Tongue (tissue), 3 donors: ENCODE measurements at places on chromosomes 2 and 18.
A peak's percentile ranks its signal among the peaks of the same experiment; 100 is the strongest.

- DNase-seq, result no peak
These were observed 3.4 kb upstream of the CYP1B1 start for GRCh38 chr2:38079116-38080052.

DNA sequence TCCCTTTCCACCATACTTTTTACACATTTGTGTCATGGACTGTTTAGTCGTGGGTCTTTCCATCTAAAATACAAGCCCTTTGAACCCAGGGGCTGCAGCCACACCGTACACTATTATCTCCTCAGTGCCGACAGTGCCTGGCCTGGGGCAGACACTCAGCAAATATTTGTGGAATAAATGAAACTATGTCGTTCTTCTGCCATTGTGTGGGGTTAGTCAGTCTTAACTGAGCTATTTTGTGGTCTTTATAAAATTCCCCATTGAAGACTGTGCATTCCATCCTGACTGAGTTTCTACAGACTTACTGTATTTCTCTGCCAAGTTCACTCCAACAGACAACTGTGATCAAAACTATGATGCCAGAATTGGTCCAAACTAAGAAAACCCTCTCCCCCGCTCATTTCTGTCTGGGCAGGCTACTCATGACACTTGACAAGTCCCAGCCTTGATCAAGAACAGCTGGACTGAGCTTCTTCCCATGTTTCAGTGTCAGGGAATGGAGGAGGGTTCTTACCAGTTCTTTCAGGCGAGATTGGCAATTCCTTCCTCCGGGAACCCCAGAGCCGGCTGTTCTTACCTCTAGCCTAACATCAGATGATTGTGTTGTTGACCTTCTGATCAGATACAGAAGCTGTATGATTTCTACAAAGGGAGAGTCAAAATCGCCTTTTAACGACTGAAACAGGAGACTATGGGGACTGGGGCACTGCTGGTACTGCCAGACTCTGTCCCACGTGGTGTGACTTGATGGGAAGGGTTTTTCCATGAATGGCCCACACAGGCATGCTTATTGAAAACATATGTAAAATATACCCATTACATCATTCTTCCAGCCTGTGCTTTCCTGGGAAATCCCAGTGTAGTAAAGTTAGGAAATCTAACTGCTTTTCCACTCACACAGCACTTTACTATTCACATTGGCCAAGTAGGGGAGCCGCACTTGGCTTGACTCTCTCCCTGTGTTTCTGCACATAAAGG is 77.4 kb upstream of the NPAS2 start:
- DNase-seq, result peak; percentile 91

- peak; percentile 69 for DNase-seq
These were observed 326.7 kb downstream of the MTX2 start for GRCh38 chr2:176595986-176596385.

DNA sequence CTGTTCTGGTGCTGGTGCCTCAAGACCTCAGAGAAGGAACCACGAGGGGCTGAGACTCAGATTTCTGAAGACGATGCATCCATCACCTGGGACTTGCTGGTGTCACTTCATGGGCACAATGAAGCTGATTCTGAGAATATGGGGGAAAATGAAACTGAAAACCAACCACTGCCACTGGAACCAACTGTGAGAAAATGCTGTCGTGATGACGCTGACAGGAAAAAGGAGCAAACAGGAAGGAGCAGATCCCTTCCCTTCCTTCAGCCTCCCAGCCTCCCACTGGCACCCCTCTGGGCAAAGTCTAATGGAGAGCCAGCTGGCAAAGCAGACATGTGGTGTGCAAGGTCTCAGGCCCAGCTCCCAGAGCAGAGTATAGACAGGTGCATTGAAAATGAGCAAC is 109.7 kb downstream of the FOXI3 start:
- no peak for DNase-seq

DNA sequence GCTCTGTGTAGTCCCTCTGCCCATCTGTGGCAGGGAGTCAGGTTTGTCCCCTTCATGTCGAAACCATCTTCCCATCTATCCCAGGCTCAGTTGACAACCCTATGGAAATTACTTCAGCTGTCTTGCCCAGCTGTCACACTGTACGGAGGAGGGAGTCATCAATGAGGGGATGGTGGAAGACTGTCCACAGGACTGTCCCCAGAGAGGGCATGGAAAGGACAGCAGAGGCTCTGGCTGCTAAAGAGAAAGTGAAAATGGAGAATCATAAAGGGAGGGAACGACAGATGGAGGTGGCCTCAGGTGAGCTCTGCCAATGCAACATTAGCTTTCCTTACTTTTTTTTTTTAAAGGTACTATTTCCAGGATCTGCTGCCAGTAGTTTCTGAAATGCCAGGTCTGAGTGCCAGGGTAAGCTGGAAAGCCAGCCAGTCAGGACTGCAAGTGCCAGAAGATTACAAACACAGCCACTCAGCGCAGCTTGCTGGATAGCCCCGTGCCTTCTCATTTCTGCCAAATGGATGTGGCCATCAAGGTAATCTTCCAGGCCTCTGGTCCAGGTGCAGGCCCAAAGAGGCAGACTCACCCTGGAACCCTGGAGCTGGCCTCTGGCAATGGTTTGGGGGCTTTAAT is 192.8 kb downstream of the AGPS start:
- DNase-seq, result peak; percentile 81

GRCh38 chr2:85583667-85584353 is 421 bp upstream of the VAMP5 start:
- no peak for DNase-seq

DNA sequence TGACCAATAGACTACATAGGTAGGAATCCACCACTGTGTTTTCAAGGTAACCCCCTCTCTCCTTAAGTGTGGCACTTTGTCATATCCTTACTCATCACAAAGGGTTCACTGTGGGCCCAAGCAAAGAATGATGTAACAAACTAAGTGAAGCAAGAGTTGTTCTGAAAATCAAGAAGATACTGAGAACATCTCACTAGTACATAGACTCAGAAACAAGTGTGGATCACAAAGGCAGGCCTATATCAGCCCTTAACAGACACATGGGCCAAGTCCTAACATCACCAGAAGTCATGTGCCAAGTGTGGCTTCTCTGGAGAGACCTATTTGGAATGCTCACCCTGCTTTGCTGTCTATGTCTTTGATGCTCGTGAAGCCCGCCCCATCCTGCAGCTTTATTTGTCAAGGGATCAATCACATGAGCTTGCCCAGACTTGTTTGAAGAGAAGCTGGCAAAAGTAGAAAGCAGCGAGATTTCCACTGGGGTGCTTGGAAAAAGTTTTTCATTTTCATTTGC is 131.2 kb upstream of the TTC39C start:
- DNase-seq, result peak; percentile 69

DNA sequence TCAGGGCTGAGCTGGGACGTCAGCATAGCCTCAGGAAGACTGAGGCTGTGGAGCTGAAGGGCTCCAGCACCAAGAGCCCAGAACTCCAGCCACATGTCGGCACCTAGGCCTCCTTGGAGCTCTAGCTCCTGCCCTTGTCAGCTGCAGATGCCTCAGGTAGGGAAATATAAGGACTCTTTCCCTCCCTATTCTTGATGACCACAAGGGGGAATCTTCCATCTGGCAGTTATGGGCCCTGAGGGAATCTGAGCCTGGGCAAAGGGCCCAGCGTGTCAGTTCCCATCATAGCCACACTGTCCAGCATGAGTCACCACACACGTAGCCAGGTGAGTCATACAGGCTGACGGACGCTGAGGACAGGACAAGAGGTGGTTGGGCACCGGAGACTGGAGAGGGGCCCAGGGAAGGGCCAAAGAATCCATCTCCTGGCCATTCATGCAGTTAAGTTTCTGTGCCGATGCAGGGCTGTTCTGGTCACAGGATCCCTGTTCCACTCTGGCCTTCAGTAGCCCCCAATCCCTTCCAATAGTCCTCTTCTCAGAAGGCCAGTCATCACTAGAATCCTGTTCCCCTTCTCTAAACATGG is 1.8 kb downstream of the MPV17 start:
- DNase-seq, result no peak

DNA sequence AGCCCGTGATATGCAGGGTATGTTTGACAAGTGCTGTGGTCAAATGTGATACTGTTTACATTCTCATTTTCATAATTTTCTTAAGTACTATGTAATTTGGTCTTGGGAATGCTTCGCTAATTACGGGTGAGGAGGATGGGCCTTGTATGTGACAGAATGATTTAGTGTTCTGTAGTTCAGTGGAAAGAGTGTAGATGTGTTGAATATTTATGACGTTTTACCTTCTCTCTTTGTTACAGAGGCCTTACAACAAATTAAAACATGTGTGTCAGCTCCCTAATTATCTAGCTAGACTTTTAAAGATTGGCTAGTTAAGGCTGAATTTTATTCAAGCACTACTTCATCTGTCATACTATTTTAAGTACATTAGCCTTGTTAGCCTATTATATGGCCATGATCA is 10.6 kb upstream of the CHRNA1 start:
- no peak for DNase-seq

DNA sequence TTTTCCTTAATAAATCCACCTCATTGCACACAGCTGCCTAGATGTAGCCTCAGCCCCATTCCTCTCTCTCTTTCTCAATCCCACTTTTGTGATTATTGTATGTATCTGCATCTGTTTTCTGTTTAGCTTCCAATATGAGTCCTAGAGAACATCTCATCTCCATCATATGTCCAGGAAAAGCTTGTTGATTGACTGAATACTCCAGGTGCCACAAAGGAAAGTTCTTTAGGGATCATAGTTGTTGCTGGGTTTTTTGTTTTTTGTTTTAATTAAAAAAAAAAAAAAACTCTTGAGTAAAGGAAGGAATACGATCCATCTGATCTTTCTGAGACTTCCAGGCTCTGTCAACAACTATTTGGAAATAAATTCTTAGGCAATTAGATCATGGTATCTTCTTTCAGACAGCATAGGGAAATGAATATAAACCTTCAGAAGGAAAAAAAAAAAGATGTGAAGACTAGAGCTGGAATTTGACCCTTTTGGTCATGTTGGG is 42.5 kb downstream of the KIAA2012 start:
- peak; percentile 63 for DNase-seq

- DNase-seq, result peak; percentile 70
These were observed 3.2 kb downstream of the TSHZ1 start for GRCh38 chr18:75213611-75214331.

GRCh38 chr2:171878481-171878993 is 15.5 kb downstream of the SLC25A12 start:
- peak; percentile 44 for DNase-seq

DNA sequence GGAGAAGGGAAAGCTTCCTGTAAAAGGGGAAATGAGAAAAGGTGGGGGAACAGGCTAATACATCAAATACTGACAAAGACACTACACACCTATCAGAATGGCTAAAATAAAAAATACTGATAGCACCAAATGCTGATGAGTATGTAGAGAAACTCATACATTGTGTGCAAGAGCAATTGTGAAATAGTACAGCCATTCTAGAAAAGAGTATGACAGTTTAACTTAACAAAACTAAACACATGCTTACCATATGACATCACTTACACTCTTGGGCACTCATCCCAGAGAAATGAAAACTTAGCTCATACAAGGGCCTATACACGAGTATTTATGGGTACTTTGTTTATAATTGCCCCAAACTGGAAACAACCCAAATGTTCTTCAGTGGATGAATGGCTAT is 53.4 kb downstream of the ZNF638 start:
- DNase-seq, result peak; percentile 62

- no peak for DNase-seq
These were observed 18.1 kb upstream of the SPP2 start for GRCh38 chr2:234032279-234032856.

- DNase-seq, result no peak
These were observed 67.5 kb upstream of the TTN start for GRCh38 chr2:178874529-178875240.

DNA sequence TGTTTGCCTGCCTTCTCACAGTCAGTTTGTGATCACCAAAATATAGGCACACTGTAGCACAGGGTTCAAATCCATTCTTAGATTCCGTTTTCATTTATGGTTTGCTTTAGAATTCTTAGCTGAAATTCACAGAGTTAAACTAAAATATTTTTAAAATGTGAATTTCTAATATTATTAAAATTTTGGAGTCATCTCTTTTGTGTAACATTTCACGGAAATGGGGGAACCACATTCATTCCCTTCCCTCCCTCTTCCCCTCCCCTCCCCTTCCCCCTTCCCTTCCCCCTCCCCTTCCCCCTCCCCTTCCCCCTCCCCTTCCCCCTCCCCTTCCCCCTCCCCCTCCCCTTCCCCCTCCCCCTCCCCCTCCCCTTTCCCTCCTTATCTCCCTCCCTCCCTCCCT is 11.4 kb upstream of the LDAH start:
- DNase-seq, result no peak

GRCh38 chr2:232476045-232476444 is 11.6 kb downstream of the ECEL1 start:
- no peak for DNase-seq

GRCh38 chr2:86238354-86238753 is 39.1 kb downstream of the MRPL35 start:
- DNase-seq, result no peak

- no peak for DNase-seq
These were observed 123.1 kb downstream of the RTTN start for GRCh38 chr18:70082430-70082829.

DNA sequence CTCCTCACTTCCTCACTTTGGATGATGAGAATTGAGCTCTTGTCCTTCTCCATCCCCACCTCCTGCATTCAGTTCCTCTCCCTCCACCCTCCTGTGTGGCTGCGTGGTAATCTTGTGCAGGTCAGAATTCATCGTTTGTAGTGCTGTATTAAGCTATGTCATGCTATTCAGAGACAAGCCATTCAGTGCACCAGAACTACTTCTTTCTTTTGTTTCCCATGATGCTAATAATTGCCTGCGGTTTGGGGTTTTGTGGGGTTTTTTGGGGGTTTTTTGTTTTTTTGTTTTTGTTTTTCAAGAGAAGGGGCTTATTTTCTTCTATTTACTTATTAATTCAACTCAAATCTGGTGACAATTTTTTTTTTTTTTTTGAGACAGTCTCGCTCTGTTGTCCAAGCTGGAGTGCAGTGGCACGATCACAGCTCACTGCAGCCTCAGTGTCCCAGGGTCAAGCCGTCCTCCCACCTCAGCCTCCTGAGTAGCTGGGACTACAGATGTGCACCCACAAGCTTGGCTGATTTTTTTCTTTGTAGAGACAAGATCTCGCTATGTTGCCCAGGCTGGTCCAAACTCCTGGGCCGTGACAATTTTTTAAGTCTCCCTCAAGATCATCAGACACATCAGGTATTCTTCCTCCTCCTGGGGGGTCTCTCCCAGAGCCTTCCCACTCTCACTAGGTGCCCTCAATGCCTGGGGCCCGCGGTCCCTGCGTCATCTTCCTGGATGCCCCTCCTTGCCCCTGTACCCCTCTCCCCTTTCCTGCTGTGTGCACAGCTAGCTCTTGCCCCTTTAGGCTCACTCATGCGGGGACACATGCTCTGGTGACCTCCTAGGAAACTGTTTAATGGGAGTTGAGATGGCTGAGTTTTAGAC is 37.8 kb downstream of the MAL start:
- no peak for DNase-seq

GRCh38 chr2:119838179-119838578 is 78.5 kb downstream of the PTPN4 start:
- DNase-seq, result no peak
